ENCODE measurements at places on chromosomes 1 and 21.

GRCh38 chr1:116574581-116575291 lies 3.9 kb upstream of the CD58 start:
- peak; percentile 42 for DNase-seq

DNA sequence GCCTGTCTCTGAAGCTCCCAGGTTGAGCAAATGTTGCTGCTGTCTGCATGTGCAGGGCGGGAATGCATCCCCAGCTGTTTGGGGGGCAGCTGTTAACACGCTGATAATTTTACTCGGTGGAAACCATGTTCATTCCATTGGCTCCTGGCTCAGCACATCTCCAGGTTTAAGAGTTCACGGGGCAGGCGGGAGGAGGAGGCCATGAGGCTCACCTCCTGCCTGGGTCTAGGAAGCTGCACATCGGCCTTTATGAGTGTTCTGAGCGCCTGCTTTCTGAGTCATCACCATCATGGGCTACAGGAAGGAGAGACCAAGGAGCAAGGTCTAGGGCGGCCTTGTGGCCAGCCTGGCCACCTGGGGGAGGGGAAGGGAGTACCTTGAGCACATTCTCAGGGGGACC lies 29.7 kb downstream of the AJAP1 start:
- DNase-seq: no peak

DNA sequence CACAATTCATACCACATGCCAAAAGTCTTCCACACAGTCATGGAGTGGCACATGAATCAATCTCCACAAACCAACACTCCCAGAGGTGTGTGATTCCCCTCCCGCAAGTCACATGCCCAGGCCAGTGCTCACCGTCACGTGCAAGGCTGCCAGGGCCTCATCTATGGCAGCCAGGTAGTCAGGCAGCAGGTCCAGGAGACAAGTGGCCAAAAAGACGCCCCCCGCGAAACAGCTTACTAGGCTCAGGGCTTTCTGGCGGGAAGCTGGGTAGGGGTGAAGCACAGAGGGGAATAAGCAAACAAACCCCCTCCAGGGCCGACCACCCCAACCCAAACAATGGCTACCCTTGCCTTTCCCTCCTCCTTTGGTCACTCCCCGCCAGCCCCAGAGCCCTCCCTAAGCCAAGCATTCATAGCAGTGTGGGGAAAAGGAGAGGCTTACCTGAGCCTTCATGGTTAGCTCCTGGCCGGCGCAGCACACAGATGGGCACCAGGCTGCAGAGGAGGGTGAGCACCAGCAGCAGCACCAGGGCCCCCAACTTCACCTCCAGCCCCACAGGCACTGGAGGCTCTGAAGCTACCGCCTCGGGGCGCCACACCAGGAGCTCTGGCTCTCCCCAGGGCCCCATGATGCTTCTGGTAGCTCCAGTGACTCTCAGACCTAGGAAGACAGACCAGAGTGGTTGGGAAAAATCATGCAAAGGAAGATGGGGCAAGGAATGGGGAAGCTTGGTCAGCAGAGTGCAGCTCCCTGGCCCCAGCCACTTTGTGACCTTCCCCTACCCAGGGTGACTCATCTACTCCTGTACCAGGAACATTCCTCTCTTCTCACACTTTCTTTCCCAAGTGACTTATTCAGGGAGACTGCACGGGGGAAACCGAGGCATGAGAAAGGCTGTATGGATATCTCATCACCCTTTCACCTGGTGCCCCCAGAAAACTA lies 978 bp downstream of the SLC39A1 start:
- DNase-seq: no peak

GRCh38 chr21:25518491-25518911 lies 88.8 kb downstream of the MRPL39 start:
- DNase-seq: no peak

DNA sequence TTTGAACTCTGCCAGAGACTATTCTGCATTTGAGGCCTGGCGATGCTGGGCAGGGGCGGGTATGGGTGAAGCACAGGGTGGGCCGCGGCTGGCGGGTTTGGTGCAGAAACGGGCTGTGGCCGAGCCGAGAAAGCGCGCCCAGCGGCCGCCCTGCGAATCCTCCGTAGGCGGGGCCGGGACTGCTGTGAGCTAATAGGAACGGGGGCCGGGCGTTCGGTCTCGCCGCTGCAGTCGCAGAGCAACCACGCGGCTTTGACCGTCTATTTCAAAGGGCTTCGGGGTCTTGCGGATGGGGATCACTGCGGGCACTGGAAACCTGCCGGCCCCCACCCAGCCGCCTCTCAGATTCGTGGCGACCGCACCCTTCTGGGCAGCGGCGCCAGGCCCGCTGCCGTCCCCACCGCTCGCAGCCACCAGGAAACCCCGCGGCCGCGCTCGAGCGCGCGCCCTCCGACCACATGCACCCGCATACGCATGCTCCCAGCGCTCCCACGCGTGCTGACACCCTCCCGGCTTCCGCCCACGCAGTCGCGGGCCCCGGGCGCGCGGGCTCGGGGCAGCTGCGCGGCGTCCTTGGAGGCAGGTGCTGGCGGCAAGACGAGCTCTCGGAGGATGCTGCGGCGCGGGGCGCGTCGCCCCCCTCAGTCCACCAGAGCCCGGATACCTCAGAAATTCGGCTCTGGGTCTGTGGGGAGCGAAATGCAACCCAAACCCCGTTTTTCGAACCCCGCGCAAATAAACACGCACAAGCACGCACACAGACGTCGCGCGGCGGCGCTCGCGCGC lies 32.6 kb downstream of the DNTTIP2 start:
- no peak for DNase-seq

DNA sequence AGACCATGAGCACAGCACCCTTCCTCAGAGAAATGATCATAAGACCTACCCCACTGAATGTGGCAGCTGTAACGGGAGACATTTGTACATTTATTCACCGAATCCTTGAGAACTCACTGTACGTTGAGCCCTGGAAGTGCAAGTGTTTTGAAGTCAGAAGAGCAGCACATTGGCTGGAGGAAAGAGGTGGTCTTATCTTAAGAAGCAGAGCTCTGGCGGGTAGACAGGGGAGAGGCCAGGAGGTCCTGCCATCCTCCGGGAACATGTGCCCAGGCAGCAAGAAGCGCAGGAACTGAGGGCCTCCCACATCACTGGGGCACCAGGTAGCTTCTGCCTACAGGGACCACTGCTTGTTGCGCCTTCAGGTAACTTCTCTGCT lies 169.2 kb upstream of the IRF2BP2 start:
- DNase-seq: no peak

DNA sequence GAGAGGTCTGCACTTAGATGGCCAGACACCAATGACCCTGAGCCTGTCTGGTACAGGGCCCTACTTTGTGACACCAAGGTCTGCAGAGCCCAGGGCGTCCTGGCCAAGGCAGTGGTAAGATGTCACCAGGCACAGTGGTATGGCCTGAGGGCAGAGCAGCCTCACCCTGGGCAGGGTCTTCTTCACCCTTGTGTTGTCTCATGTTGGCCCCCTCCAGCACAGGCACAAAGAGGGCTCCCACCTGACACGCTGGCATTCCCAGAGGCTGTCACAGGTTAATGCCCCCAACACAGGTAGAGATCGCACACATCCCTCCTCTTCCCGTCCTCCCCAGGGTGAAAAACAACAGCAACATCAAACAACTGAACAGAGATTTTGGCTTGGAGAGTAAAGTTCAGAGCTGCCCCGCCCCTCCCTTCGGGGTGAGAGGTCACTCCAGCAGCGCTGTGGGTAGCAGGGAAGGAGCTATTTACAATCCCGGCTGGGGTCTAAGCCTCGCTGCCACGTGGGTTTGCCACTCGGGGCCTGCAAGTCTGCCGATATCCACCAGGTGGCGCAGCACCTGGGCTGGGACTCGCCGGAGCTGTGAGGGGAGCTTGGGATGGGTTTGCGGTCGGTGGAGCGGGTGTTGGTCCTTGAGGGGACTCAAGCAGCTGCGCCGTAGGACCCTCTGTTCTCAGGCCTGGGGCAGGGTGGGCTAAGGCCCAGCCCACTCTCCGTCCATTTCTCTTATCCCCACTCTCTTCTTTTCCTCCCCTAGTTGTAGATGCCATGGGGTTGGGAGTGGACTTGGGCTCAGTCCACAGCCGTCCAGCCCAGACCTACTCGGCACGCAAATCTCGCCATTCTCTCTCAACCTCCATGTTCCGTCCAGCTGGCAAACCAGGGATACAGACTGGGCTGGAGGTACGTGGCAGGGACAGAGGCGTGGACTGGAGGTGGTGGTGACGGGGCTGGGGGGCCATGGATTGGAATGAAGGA lies 12.7 kb downstream of the EFNA3 start:
- DNase-seq: no peak

DNA sequence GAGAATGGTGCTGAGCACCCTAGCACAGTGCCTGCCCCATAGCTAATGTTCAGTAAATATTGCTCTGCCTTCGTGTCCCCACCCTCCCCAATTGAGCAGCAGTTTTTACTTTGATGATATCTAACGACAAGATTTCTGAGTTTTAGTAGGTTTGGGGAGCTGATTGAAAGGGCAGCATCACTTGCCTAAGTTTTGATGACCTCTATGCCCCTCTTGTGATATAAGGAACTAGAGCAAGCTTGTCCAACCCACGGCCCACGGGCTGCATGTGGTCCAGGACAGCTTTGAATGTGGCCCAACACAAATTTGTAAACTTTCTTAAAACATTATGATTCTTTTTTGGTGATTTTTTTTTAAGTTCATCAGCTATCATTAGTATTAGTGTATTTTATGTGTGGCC lies 1.6 kb downstream of the CNIH4 start:
- DNase-seq: no peak

DNA sequence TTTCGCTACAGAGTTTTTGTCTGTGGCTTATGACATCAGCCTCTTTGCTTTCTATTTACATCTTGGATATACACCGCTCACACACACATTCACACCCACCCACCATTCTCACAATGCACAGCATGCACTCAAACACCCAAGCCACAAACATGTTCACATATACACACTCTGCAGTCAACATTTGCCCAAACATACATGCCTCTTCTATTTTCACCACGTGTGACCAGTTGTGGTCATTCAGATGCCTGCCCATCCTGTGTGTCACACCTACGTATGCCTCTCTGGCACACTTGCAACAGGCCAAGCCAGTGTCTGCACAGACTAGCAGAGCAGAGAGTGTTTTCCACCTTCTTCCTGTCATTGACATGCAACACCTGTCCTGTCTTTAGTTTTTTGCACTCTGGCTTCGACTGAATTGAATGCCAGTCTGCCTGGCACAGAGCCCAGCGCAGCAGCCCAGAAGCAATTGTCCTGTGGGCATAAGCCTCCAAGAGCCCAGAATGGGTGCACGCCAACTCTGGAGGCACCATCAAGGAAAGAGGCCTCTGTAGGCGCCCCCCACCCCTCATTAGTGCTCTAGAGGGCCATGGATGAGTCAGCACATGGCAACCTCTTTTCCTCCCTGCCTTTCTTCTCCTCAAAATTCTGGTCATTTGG lies 37.7 kb upstream of the LRRN2 start:
- DNase-seq: no peak

DNA sequence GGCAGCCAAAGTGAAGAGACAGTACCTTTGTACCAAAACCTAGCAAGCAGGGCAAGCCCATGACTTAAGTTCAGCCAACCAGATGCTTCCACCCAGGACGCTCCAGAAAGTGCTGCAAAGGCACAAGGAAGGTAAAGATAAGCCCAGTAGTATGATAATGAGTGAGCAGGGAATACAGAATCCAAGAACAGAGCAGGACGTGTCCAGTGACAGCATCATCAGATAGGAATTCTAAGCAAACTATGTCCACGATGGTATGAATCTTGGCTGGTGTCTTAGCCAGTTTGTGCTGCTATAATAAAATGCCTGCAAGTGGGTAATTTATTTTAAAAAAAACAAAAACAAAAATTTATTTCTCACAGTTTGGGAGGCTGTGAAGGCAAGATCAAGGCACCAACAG lies 13.6 kb downstream of the GJA4 start:
- DNase-seq: no peak

GRCh38 chr1:24201941-24202440 lies 14.9 kb upstream of the IFNLR1 start:
- DNase-seq: peak; percentile 93

Data from SK-N-MC (cell line).